ENCODE measurements at places on chromosomes 3 and 15. TPM values are rescaled to one million over a fixed set of nuclear protein-coding genes. Genes with fewer than 3 reads are reported as not detected.

The GOLGA8T gene
- 0.20 TPM for total RNA-seq

The KIF7 gene
- total RNA-seq, result 7.5 TPM

The TMEM212 gene
- not detected for total RNA-seq

The BUB1B gene
- total RNA-seq, result 26.8 TPM

The BCHE gene
- total RNA-seq, result under 0.01 TPM

The FBXL2 gene
- total RNA-seq, result 15.2 TPM

The GOLGA8N gene
- total RNA-seq, result 3.9 TPM

The ANKRD34C gene
- not detected for total RNA-seq

The CAPN3 gene
- total RNA-seq, result 0.21 TPM

The SHF gene
- 1.9 TPM for total RNA-seq

The KBTBD13 gene
- not detected for total RNA-seq

The TRAT1 gene
- total RNA-seq, result not detected

The ZSCAN29 gene
- total RNA-seq, result 14.6 TPM

The DOCK3 gene
- 0.04 TPM for total RNA-seq

The GLCE gene
- 193 TPM for total RNA-seq

The TUBGCP5 gene
- 23.3 TPM for total RNA-seq

The CDC25A gene
- 15.8 TPM for total RNA-seq

The SLC28A1 gene
- total RNA-seq, result not detected

The ASTE1 gene
- 8.5 TPM for total RNA-seq

The FEZF2 gene
- total RNA-seq, result not detected

The MFN1 gene
- total RNA-seq, result 48.5 TPM

The TMEM45A gene
- total RNA-seq, result 4.0 TPM

The CRABP1 gene
- total RNA-seq, result not detected

The CADM2 gene
- total RNA-seq, result 0.07 TPM

The TICRR gene
- 9.2 TPM for total RNA-seq

The SLC7A14 gene
- total RNA-seq, result 3.0 TPM

The PLA1A gene
- total RNA-seq, result 0.92 TPM

The ECE2 gene
- not detected for total RNA-seq

The SPTBN5 gene
- 12.0 TPM for total RNA-seq

The PRR20G gene
- total RNA-seq, result not detected

The CCR2 gene
- not detected for total RNA-seq

The SNX22 gene
- 1.3 TPM for total RNA-seq

The LDHAL6B gene
- not detected for total RNA-seq

The LARP6 gene
- total RNA-seq, result 23.9 TPM

The CYP8B1 gene
- not detected for total RNA-seq

The DUOXA2 gene
- total RNA-seq, result not detected

The GOLGA6B gene
- total RNA-seq, result not detected

The CD276 gene
- total RNA-seq, result 39.8 TPM

The SYNPR gene
- total RNA-seq, result not detected

The AAGAB gene
- total RNA-seq, result 64.5 TPM

Measured in pulmonary artery endothelial cell (primary cell).